Stimulated activated CD8-positive, alpha-beta memory T cell treated with anti-CD3 and anti-CD28 coated beads, Interleukin-15, amount 100 ng/mL, for 48 hours (primary cell): ENCODE measurements at places on chromosomes 11 and 22.

DNA sequence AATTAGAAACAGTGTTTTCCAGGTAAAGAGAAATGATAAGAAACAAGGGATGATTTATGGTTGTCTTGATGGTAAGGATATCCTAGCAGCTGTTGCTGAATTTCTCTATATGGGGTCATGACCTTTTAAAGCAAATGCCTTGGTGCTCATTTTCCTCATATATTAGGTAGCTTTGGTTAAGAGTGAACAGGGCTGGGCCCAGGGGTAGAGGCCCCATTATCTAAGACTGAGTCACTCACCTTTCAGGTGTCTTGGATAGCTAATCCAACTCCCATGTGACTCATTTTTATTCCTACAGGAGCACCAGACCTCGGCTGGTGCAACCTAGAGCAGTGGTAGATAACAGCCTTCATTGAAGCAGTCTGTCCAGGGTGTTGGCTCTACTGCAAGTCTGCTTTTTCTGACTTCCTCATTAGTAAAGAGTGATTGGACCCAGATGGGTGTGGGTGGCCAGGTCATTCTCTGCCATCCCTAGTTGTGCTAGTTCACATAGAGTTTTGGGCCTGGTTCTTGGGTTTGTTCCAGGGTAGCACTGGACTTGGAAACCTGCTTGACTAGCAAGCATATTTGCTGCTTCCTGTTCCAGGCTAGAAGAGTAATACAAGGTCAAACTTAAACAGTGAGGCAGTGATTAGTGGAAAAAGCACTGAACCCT is 37.4 kb downstream of the CTNND1 start:
- DNase-seq: no peak

GRCh38 chr11:62383822-62384221 is 35.0 kb upstream of the SCGB1A1 start:
- DNase-seq: no peak

- no peak for DNase-seq
These were observed 13.3 kb downstream of the GVQW3 start for GRCh38 chr11:76394411-76394810.

- no peak for DNase-seq
These were observed 132.6 kb upstream of the SERPIND1 start for GRCh38 chr22:20641198-20641892.

- no peak for DNase-seq
These were observed 7.5 kb downstream of the DIXDC1 start for GRCh38 chr11:111944651-111945051.

- DNase-seq: no peak
These were observed 68.0 kb downstream of the PGR start for GRCh38 chr11:101061606-101062005.

- DNase-seq: no peak
These were observed 80.6 kb upstream of the E2F8 start for GRCh38 chr11:19321351-19321750.
